BE2C (cell line): ENCODE measurements at places on chromosomes 6 and 20.

DNA sequence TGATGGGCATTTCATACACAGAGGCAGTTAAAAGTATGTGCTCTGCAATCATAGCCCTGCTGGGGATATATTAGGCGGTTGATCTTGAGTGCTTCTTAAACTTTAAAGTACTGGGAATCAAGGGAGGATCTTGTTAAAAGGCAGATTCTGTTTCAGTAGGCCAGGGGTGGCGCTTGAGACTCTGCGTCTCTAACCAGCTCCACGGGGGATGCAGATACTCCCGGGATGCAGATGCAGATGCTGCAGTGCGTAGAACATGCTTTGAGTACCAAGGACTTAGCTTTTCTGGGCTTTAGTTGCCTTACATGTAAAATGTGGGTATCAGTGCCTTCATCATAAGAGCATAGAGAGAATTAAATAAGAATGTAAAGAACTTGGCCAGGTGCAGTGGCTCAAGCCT lies 44.4 kb upstream of the ENPP5 start:
- no peak for DNase-seq

- no peak for DNase-seq
Observed at GRCh38 chr6:156313037-156313436, 464.1 kb upstream of the ARID1B start.

DNA sequence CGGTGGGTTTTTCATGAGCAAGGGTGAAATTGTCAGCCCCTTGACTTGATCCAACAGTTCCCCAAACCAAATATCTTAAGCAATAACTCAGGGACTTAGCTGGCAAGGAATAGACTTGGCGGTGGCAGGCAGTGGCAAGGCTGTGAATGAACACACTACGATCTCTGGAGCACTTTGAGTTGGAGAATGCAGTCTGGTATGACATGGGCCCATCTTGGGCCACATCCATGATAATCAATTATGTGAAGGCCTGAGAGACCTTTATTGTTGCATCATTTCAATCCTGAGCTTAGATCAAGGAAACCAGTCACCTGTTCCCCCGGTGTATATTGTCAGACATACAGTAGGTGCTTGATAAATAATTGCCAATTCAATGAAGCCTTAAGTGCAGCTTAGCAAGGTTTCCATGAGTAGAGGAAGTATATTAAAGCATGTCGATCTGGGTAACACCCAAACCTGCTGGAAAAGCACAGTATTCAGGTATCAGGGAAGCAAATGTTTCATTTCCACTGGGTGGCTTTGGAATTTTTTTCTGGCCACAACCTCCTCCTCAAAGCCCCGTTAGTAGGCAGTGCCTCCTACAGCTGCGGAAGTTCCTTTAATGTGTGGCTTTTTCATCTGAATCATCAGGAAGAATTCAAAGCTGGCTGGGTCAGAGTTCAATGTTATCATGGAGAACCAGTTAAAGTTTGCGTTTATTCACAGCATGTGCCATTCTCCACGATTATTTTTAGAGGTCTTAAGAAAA lies 10.2 kb downstream of the CASS4 start:
- DNase-seq: no peak

- peak; percentile 0 for DNase-seq
Observed at GRCh38 chr20:63148696-63149095, 67.2 kb downstream of the YTHDF1 start.

GRCh38 chr6:19127081-19127480 lies 710.1 kb upstream of the ID4 start:
- DNase-seq: no peak

GRCh38 chr20:11174861-11175260 lies 501.1 kb upstream of the JAG1 start:
- DNase-seq: no peak

DNA sequence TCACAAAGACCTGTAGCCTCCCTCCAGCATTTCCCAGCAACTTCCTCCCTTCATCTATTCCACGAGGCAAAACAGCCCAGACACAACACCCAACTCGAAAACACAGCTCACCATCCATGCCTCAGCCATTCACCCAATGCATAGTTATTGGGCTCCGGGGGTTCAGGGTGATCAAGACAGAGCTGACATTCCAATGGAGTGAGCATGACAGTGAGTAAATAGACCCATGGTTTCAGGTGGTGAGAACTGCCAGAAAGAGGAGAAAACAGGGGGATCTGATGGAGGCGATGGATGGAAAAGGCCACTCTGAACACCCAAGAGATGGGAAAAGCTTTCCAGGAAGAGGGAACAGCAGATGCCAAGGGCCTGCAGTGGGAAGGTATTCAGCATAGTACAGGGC lies 5.9 kb downstream of the CASS4 start:
- DNase-seq: no peak

DNA sequence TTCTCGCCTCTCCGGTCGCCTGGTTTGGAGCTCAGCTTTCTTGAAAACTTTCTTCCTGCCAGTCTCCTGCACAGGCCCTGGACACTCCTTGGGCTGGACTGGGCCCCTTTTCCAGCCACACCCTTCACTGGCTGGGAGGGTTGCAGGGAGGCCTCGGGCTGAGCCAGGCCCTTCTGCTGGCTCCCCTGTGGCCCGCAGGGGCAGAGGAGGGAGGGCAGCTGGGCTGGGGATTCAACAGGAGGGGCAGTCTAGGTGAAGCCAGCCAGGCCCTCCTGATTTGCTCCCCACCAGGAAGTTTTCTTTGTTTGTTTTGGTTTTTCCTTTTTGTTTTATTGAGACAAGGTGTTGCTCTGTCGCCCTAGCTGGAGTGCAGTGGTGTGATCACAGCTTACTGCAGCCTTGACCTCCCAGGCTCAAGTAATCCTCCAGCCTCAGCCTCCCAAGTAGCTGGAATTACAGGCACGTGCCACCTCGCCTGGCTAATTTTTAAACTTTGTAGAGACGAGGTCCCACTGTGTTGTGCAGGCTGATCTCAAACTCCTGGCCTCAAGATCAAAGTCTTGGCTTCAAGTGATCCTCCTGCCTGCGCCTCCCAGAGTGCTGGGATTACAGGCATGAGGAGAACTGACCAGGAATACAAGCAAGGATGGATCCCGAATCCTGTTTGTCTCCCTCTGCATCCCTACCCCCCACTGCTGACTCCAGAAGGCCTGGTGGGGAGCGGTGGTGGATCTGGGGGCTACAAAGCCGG lies 23.5 kb upstream of the CDH22 start:
- no peak for DNase-seq

DNA sequence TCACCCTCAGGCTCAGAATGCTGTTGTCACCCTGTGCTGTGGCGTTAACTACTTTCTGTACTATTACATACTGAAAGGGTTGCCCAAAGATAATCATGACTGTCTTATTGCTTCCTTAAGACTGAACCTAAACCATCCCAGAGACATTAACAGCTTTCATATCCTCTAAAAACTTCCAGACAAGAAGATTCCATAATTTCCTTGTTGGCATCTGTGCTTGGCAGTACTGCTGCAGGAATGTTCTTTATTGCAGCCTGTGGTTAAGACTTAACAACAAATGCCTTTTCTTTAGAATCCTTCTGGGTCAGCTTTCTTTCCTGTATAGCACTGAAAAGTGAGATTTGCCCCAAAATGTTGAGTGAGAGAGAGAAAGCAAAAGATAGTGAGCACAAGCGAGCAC lies 109.7 kb downstream of the GJA10 start:
- no peak for DNase-seq

DNA sequence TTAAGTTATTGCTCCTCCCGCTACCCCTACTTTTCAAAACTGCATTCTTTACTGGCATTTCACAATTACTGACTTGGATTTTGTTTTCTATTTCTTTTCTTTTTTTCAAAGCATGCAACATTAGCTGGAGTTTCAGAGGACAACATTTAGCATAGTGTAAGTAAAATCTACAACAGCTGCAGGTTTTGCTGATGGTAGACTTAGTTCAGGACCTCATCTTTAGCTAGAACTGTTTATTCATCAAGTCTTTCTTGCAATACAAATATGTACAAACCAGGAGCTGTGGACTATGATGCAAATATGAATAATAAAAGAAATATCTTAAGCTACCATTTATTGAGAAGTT lies 728 bp upstream of the CEP162 start:
- DNase-seq: no peak

DNA sequence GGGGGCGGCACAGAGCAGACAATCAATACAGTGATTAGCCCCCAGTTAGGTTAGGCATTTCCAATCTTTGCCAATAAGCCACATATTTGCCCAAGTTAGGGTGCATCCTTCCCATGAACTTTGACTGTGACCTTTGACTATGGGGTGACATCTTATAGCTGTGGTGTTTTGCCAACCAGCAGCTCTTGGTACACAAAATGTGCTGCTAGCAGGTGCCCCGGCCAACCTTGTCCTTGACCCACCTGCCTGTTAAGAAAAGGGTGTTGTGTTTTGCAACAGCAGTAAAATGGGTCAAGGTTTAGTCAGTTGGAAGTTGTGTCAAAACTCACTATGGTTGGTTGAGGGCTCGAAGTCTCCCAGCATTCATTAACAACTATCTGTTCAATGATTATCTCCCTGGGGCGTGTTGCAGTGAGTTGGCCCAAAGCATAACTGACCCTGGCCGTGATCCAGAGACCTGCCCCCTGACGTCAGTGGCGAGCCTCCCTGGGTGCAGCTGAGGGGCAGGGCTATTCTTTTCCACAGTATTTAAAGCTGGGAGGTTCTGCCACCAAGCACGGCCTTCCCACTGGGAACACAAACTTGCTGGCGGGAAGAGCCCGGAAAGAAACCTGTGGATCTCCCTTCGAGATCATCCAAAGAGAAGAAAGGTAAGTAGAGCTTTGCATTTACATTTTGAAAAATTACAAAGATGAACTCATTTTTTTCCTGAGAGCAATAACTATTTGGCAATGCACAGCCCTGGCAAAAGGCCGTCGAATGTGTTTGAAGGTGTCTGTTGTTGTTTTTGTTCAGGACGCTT lies at the start of gene PCK1:
TSS of gene PCK1 (plus strand) at position 557 of the 802 bp plus-strand sequence. CDS start 302 bp downstream, outside the sequence.
- peak; percentile 46 for DNase-seq

GRCh38 chr20:9495701-9496100 lies 18.7 kb upstream of the LAMP5 start:
- DNase-seq: peak; percentile 34

DNA sequence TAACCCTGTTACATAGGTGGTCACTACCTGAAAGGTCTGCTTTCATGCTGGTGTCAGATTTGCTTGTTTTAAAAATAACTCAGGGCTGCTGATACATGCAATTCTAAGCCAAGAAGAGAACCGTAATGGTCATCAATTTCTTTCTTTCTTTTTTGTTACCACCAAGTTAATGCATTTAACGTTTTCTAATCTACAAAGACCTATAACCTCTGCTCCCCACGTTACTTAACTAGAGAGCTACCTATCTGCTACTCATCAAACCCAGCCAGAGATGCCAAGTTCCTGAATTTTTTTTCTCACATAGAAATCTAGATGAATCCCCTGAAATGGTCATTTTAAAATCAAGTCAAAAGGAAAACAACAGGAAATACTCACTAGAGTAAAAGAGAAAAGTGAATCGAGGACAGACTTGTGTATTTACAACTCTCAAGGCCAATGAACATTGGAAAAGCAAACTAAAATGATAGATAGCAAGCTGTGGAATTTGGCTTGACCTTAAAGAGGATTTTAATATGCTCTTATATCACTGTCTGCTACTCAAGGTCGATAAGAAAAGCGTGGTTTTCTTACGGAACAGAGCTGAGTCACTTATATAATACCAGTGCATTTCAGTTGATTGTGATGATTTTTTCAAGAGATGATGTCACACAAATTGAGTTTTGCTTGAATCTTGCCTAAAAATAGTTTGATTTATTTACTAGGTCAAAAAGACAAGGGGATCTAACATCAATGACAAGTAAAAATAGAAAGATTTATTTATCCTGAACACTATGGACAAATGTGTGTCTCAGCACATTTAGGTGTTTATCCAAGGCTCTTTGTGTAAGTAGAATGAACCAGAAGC lies 67.9 kb downstream of the SGK1 start:
- DNase-seq: no peak

GRCh38 chr6:89956182-89956581 lies 61.9 kb downstream of the GJA10 start:
- DNase-seq: no peak

GRCh38 chr20:52805296-52805571 lies 166.9 kb upstream of the TSHZ2 start:
- DNase-seq: no peak
